ENCODE measurements at places on chromosomes 6 and 20.

- DNase-seq: no peak
These were observed 235.9 kb downstream of the TFAP2C start for GRCh38 chr20:56865055-56865454.

DNA sequence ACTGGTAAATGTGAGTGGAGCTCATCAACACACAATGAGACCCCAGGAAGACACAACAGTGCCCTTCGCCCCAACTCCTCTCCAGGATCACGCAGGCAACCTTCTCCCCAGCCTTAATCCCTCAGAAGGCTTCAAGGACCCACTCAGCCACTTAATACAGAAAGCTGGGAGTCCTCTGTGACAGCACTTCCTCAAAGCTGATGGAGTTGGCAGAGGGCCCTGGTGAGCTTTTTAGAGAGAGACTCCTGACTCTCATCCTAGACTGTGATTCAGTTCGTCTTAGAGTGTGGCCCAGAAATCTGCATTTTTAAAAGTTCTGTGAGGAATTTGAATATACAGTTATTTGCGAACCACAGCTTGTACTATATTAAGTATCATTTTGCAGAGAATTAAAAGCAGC, 187.7 kb downstream of the UST start:
- DNase-seq: peak; percentile 53

- DNase-seq: no peak
These were observed 121.3 kb downstream of the PHACTR3 start for GRCh38 chr20:59725476-59726280.

DNA sequence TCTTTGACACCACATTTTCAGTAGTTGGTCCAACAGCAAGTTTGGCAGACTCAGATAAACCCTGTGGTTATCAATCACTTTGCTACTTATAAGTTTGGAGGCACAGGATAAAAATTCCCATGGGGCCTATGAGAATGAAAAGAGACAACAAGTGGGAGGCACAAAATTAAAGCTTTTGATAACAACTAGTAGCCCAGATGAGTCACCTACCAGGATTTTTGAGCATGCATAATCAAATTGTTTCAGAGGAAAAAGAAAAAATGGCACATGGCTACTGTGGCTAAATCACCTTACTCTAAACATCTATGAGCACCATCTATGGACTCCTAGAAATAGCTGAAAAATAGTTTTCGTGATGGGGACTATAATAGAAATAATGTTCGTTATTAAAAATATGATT, 40.8 kb upstream of the BMP5 start:
- DNase-seq: peak; percentile 43

DNA sequence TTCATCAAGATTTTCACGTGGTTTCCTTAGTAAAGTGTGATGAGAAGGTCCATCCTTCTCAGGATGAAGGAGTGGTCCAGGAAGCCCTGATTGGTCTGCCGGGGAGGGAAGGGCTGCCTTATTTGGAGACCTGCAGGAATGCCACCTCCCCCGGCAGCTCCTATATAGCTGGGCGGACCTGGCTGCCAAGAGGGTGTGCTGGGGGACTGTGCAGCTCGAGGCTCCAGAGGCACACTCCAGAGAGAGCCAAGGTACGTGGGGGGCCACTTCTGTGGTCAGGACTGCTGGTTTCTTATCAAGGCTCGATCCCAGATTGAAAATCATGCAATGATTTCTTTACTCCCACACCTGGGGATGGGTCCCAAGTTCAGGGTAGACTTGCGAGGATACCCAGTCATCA, at the start of gene PRND:
Gene PRND (plus strand): TSS at position 191 of the 400 bp plus-strand sequence. CDS start 2,643 bp downstream, outside the sequence.
- no peak for DNase-seq

GRCh38 chr6:71651636-71652035, 234.7 kb upstream of the RIMS1 start:
- no peak for DNase-seq

DNA sequence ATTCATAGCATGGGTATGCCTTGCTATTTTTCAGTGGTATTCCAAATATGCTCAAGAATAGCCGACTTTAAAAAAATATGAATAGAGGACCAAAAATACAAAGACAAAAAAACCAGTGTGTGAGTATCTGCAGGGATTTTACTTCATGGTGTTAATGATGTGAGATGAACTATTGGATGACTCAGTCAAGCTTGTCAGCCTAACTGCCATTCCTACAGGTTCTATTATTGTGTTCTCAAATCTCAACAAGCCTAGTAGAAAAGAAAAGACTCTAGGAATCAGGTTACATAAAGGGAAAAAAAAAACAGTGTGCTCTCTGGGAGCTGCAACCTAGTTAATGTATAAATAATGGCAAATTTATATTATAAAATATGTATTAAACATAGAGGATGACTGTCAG, 588.4 kb upstream of the BTBD3 start:
- DNase-seq: peak; percentile 7

DNA sequence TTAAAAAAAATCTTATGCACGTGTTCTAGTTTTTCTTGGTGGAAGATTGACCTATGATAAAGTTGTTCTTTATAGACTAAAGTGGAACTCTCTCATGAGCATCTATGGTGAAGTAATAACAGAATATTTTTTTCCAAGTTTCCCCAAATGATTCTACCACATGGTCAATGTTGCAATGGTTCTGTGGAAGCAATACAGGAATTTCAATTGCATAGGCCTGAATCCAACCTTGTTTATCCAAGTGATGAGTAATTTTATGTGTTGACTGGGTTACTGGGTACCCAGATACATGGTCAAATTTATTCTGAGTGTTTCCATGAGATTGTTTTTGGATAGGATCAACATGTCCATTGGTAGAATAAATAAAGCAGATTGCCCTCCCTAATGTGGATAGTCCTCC, 581.5 kb downstream of the MMUT start:
- no peak for DNase-seq

GRCh38 chr6:170165471-170166117, 125.3 kb downstream of the DLL1 start:
- no peak for DNase-seq

- no peak for DNase-seq
These were observed 55.8 kb upstream of the SMOC2 start for GRCh38 chr6:168385037-168385759.

DNA sequence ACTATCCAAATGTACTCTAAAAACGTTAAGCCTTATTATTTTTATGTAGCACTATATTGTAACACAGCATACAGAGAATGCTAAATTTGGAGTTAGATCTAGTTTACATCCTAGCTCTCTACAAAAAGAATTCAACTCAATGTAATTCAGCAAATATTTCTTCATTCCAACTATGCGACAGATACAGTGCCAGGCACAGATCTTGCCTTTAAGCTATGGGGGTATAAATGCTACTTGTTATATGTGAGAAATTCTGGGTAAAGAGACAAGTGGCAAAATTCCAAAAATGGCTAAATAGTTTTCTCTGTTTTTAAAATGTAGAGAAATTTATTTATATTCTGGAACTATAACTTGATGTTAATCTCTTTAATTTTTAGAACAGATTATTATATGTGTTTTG, 63.2 kb downstream of the SEL1L2 start:
- peak; percentile 2 for DNase-seq

GRCh38 chr6:52499681-52500236, 77.1 kb downstream of the TRAM2 start:
- no peak for DNase-seq

DNA sequence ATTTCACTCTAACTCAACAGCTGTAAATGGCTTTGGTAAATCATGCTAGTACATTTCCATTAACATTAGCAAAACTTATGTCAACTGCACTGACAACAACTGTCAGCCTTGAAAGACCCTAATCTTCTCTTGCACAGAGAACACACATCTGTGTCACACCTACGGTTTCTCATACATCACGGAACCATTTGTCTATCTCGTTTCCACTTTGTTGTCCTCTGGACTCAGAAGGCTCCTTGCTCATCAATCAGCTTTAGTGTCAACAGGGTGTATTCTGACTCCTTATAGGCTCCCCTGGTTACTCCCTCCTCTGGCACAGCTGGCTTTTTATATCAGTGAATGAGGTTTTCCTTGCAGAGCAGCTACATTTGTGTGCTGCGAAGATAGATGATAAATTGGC, 49.3 kb downstream of the CD83 start:
- DNase-seq: no peak

- peak; percentile 96 for DNase-seq
These were observed 60.0 kb downstream of the PRL start for GRCh38 chr6:22236626-22237414.

- no peak for DNase-seq
These were observed 19.4 kb upstream of the KCNK16 start for GRCh38 chr6:39341937-39342336.

GRCh38 chr6:100808638-100809275, 72.4 kb downstream of the ASCC3 start:
- peak; percentile 42 for DNase-seq

DNA sequence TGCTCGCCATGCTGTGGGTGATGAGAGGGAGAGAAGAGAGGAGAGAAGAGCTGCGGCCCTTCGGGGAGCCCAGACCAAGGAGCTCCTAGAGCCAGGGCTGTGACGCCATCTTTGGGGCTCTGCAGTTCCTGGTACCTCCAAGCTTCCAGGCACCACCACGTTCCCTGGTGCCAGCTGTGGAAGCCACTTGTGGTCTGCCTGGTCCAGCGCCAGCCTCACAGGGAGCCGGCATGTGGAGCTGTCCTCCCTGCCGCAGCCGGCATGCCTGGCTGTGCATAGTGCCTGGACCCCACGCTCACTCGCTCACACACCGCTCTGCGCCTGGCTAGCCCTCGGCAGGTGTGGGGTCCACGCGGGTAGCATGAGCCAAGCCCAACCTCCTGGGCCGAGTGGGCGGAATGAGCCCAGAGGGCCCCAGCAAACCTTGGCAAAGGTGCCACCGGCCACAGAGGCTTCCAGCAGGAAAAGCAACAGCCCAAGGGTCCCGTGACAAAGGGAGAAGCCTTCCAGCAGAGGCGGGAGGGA, 19.3 kb upstream of the CHRNA4 start:
- no peak for DNase-seq

DNA sequence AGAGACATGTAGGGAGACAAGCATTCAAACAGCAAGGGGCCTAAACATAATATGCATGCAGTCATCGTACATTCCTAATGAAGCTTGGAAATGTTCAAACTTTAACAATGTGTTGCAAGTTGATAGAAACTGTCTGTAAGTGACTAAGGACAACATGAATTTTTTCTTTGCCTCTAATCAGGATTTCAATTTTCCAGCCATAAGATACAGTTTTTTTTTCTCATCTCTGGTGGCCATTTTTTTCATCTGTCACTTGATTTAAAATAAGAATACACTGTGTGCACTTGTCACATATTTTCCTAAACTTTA, 22.2 kb upstream of the MTRF1L start:
- DNase-seq: no peak

- no peak for DNase-seq
These were observed 81.4 kb downstream of the SLC22A3 start for GRCh38 chr6:160429620-160429895.

- DNase-seq: no peak
These were observed 24.5 kb downstream of the PRPF6 start for GRCh38 chr20:64005394-64005793.

GRCh38 chr6:30876039-30876730, 8.1 kb upstream of the DDR1 start:
- DNase-seq: peak; percentile 51

- peak; percentile 27 for DNase-seq
These were observed 139.4 kb downstream of the CARMIL1 start for GRCh38 chr6:25418454-25419052.

DNA sequence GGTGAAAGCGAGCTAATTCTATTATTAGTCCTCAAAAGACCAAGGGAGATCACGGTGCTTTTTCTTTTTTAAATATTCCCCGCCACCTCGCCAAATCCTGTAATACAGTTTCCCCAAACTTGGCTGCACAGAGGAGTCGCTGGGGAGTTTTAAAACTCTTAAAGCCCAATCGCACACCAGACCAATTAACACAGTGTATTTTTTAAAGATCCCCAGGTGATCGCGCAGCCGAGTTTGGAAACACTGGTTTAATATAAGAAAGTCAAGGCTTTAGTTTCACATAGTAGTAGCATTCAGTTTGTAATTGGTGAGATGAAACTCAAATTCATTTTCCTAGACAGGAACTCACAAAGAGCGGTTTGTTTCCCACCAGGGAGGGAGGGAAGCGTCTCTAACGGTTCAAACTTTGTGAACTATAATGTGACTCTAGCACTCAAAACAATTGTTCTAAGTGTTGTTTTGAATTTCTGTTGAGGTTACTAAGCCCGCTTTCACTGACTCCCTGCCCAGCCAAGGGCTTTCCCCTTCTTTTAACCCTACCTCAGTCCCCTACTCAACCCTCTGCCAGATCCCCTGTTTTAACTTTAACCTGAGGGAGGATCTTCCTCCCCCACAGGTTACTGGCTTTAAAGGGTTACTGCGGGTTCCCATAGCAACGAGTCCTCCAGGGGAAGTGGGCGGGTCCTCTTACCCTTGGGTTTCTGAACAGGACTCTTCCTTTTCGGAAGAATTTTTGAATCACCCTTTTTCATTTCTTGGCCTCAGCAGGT, 25.7 kb upstream of the BTBD3 start:
- peak; percentile 76 for DNase-seq

DNA sequence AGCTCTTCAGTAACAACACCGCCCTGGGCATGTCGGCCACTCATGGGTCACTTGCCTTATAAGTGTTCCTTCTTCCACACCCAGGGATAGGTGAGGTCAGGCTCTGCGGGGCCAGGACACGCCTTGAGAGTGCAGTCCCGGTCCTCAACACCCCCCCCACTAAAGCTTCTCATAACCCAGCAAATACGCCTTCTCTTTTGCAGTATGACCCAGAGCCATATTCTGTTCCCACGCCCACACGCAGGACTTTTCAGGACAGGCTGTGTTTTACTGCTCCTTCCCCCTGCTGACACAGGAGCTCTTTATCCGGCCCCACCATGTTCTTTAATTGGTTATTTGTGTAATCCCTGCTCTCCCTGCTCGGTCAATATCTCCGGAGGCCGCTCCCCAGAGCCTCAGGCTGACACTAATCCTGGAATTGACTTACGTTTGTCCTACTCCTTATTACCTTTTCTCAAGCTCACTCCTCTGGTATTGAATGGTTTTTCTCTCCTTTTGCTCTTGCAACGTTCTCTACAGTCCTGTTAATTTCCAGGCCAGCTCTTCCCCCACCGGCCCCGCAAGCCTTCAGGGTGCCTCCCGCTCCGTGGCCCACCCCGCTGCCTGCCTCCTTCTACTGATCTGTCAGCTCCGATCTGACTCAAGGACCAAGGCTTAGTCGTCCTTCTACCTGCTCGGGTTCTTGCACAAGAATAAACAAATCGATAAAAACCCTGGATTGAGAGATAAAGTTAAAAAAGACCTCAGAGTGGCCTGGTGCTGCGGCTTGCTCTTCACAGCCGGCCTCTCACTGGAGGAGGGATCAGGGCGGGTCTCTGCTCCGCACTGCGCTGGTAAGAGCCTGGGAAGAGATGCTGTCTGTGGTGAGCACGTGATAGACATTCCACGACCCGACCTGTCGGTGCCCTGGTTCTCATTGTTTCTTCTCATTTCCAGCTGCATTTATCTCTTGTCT, 357.5 kb downstream of the ZFAND3 start:
- no peak for DNase-seq

GRCh38 chr20:36246401-36246800, 10.1 kb downstream of the AAR2 start:
- no peak for DNase-seq

GRCh38 chr6:168096271-168096764, 17.3 kb upstream of the FRMD1 start:
- no peak for DNase-seq

- peak; percentile 83 for DNase-seq
These were observed 1.5 kb upstream of the GGT7 start for GRCh38 chr20:34874094-34874654.

Data from fibroblast of skin of right quadriceps (primary cell).